ENCODE measurements at places on chromosomes 16 and 17.
A peak's percentile ranks its signal among the peaks of the same experiment; 100 is the strongest.

DNA sequence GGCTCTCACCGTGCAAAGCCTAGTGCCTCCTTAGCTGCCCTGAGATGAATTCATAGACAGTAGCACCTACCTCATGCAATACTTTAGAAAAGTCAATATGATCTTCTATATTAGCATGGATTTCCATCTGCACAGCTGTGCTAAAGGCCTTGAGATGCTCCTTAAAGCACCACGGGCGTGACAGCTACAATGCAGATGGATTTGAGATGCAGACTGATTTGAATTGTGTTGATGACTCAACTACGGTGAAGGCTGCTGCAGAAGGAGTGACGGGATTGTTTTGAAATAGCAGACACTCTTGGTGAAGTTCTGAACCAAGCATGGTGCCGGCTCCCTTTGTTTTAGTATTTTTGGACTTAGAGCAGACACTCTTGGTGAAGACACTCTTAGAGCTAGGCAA, 88.2 kb downstream of the SPECC1 start:
- no peaks in the 10 kb centered on the region for H3K36me3 ChIP-seq
- no peaks in the 10 kb centered on the region for H3K4me1 ChIP-seq
- H3K27me3 ChIP-seq, result peaks cover 81% of the 10 kb centered on the region
- no peak for DNase-seq
- no peak overlapping the region for H3K4me3 ChIP-seq

GRCh38 chr17:79547586-79547985, 63.3 kb downstream of the RBFOX3 start:
- no peak for DNase-seq
- no peaks in the 10 kb centered on the region for H3K36me3 ChIP-seq
- H3K27me3 ChIP-seq, result peaks cover 93% of the 10 kb centered on the region
- H3K4me1 ChIP-seq, result no peaks in the 10 kb centered on the region
- no peak overlapping the region for H3K4me3 ChIP-seq

GRCh38 chr17:80213643-80213975, 6.5 kb downstream of the SGSH start:
- no peak for DNase-seq
- no peak overlapping the region for H3K4me3 ChIP-seq
- H3K36me3 ChIP-seq, result peaks cover 12% of the 10 kb centered on the region
- peaks cover 1% of the 10 kb centered on the region for H3K4me1 ChIP-seq
- H3K27ac ChIP-seq, result no peak overlapping the region

GRCh38 chr17:74435775-74436359, 4.0 kb downstream of the GPRC5C start:
- no peak overlapping the region for H3K4me3 ChIP-seq
- H3K4me1 ChIP-seq, result peaks cover 27% of the 10 kb centered on the region
- H3K27ac ChIP-seq, result no peak overlapping the region
- DNase-seq, result no peak

DNA sequence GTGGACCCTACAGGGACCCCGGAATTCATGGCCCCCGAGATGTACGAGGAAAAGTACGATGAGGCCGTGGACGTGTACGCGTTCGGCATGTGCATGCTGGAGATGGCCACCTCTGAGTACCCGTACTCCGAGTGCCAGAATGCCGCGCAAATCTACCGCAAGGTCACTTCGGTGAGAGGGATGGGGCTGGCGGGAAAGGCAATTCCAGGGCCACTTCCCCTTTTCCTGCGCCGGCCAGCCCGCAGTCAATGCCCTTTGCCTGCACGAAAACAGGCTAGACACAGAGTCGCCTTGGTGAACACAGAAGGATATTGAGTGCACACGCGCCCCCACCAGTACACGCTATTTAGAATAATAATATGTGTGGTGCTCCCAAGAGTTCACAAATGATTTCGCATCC, 4.0 kb downstream of the WNK4 start:
- peaks cover 16% of the 10 kb centered on the region for H3K36me3 ChIP-seq

DNA sequence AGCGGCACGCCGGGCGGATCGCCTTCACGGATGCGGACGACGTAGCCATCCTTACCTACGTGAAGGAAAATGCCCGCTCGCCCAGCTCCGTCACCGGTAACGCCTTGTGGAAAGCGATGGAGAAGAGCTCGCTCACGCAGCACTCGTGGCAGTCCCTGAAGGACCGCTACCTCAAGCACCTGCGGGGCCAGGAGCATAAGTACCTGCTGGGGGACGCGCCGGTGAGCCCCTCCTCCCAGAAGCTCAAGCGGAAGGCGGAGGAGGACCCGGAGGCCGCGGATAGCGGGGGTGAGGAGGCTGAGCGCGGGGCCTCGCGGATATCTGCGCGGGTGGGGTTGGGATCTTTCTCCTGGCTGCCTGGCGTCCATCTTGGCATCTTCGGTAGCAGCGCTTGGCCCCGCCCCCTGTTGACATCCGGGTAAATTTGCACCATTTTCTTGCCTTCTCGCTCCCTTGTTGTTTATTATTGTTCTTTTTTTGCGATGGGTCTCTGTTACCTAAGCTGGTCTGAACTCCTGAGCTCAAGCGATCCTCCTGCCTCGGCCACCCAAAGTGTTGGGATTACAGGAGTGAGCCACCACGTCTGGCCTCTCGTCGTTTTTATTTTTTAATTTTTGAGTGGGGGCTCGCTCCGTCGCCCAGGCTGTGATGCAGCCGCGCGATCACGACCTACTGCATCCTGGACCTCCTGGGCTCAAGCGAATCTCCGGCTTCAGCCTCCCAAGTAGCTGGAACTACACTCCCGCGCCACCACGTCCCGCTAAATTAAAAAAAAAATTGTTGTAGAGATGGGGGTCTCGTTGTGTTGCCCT, 898 bp downstream of the TERF2IP start:
- H3K4me3 ChIP-seq, result peak overlapping the region; percentile 99
- DNase-seq, result peak; percentile 86
- H3K27ac ChIP-seq, result peak overlapping the region; percentile 93
- peaks cover 49% of the 10 kb centered on the region for H3K4me1 ChIP-seq

GRCh38 chr17:7740481-7741001, 23.0 kb downstream of the DNAH2 start:
- no peaks in the 10 kb centered on the region for H3K36me3 ChIP-seq
- no peak overlapping the region for H3K27ac ChIP-seq
- H3K4me1 ChIP-seq, result no peaks in the 10 kb centered on the region
- H3K27me3 ChIP-seq, result peaks cover 73% of the 10 kb centered on the region
- no peak for DNase-seq

DNA sequence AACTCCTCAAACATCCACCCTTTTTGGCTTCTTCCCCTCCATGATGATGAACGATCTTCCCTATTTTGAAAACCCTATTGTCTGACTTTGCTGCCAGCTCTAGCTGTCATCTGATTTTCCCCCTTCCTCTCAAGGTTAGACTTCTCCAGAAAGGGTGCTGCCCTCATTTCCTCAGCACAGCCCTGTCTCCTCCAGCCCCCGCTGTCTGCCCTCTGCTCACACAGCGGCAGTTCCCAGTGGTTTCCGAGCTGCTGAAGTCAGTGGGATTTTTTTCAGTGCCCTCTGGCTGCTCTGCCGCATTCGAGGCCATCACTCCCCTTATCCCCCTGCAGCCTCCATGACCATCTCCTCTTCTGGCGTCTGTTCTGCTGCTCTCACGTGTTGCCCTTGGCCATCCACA, 26.6 kb upstream of the C17orf107 start:
- H3K27me3 ChIP-seq, result no peaks in the 10 kb centered on the region
- peaks cover 8% of the 10 kb centered on the region for H3K4me1 ChIP-seq
- no peak overlapping the region for H3K4me3 ChIP-seq
- no peak for DNase-seq
- H3K27ac ChIP-seq, result no peak overlapping the region

DNA sequence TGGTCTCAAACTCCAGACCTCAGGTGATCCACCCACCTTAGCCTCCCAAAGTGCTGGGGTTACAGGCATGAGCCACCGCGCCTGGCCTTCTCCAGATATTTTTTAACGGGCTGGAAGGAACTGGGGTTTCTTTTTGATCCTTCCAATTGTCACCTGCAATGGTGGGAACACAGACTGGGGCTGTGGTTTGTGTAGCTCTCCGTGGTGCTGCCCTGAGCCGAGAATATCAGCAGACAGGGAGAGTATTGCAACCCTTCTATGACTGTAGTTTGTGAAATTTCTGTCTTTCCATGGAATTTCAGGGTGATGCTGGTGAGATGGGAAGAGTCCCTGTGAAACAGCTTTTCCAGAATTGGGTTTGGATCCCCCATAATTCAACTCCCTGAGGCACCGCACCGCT, 263.5 kb downstream of the ENGASE start:
- no peak for DNase-seq
- H3K4me1 ChIP-seq, result no peaks in the 10 kb centered on the region
- no peak overlapping the region for H3K27ac ChIP-seq
- H3K27me3 ChIP-seq, result peaks cover 99% of the 10 kb centered on the region
- H3K4me3 ChIP-seq, result no peak overlapping the region

DNA sequence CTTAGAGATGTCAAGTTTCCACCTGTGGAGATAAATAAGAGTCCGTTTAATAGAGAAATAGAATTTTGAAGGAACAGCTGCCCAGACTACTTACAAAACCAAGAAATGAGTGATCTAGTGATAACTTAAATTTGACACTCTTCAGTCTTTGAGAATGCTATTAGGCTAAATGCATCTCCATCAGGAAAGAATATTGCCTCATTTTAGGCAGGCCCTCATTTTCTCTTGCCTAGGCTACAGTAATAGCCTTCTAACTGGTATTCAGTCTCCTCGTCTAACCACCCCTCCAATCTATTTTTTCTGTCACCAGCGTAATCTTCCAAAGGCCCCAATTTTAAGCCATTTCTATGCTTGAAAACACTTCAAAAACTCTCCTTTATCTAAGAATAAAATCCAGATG, 537.8 kb upstream of the CA10 start:
- H3K4me1 ChIP-seq, result no peaks in the 10 kb centered on the region
- no peak overlapping the region for H3K4me3 ChIP-seq
- H3K27me3 ChIP-seq, result no peaks in the 10 kb centered on the region

DNA sequence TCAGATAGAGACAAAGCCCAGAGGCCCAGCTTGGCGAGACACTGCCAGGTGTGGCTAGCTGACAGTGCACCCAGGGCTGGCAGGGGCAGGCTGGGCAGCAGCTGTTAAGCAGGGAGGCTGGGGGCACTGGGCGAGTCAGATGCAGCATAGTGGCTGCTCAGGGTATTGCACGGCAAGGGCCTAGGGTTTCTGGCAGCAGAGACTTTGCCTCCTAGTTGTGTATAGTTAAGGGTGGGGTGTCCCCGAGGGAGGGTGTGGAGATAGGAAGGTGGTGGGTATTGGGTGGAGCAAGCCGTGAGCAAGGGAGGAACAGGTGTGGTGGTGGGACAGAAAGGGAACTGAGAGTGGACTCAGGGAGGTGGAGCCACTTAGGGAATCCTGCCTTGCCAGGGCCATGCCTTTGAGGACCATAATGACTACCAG, 66.0 kb downstream of the SMPD3 start:
- peaks cover 11% of the 10 kb centered on the region for H3K4me1 ChIP-seq
- H3K4me3 ChIP-seq, result no peak overlapping the region
- no peaks in the 10 kb centered on the region for H3K36me3 ChIP-seq

DNA sequence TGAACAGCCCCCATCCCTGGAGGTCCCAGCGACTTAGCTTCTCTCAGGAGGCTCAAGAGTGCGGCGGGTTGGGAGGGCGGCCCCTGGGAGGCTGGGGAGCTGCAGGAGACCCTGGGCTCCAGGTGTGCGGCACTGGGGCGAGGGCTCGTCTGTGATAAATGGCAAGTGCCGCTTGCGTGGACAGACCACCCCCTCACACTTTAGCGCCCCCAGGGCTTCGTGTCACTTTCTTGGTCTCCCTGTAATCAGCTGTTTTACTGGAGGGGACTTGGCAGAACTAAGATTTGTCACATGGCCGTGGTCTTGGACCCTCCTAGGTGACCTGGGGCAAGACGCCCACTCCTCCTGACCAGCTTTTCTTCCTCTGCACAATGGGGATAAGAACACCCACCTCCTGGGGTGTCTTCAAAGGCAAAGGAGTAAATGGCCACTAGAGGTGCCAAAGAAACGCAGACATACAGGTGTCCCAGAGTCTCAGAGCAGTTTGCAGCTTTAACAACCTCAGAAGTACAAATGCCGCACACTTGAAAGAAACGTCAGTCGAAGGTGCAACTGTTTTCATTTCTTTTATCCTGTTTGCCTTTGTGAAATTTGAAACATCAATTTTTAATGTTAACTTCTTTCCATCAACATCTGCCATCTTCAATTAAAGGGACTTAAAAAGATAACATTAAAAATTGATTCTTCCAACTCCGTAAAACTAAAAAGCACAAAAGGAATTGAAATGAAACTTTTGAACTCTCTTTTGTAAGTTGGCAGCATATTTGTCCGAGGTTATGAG, 946 bp downstream of the OSGIN1 start:
- H3K27ac ChIP-seq, result peak overlapping the region; percentile 87
- H3K4me3 ChIP-seq, result peak overlapping the region; percentile 84
- DNase-seq, result peak; percentile 48

DNA sequence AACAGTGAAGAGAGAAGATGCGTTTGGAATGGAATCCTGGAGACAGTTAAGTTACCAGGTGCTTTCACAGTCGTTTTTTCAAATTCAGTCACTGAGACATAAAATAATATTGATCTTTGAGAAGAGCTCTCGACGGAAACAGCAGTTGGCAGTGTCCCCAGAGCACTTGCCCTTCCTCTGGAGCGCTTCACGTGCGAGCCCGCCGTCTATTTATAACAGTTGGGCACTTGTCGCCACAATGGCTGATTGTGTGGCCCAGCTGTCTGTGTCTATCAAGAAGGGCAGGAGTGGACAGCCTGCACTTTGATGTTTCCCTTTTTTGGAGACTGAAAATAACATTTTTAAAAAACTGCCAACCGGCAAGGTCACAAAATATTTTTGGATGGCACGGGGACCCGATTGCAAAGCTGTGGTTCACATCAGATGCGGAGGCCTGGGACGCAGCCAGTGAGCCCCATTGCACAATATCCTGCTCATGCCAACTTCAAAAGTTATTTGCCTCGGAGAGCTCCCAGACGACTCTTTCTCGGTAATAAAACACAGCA, 62.9 kb downstream of the ADCY9 start:
- peak; percentile 63 for DNase-seq
- no peaks in the 10 kb centered on the region for H3K36me3 ChIP-seq
- H3K4me3 ChIP-seq, result peak overlapping the region; percentile 55
- peaks cover 28% of the 10 kb centered on the region for H3K4me1 ChIP-seq

DNA sequence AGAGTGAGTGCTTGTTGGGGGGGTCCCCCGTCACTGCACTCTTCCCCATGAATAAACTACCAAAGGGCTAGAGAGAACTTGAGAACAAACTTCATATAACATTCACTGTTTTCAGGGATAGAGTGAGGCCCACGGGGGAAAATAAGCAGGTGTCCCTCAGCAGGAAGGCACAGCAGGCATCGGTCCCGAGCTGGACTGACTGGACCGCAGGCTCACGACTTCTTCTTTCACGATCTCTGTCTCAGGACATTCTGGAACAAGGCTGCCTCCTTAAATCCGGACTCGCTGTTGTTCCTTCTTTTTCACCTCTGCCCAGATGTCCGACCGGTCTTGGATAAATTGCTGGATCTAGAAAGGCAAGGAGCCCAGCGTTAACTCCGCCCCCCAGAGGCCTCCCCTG, 14.8 kb downstream of the CCDC42 start:
- no peaks in the 10 kb centered on the region for H3K36me3 ChIP-seq
- H3K4me3 ChIP-seq, result no peak overlapping the region
- no peaks in the 10 kb centered on the region for H3K4me1 ChIP-seq
- no peak for DNase-seq
- H3K27ac ChIP-seq, result no peak overlapping the region

- peaks cover 63% of the 10 kb centered on the region for H3K36me3 ChIP-seq
- no peak for DNase-seq
- no peaks in the 10 kb centered on the region for H3K27me3 ChIP-seq
- H3K27ac ChIP-seq, result no peak overlapping the region
Observed at GRCh38 chr16:3001316-3001715, 11.4 kb upstream of the CLDN9 start.

Measured in Calu3 (cell line).